ENCODE measurements at places on chromosomes 7 and 10.
A peak's percentile ranks its signal among the peaks of the same experiment; 100 is the strongest.

GRCh38 chr7:2883101-2883500 is 39.0 kb upstream of the GNA12 start:
- DNase-seq: no peak

- DNase-seq: no peak
Measured at GRCh38 chr10:63901881-63902280, 380.7 kb downstream of the REEP3 start.

- DNase-seq: no peak
Measured at GRCh38 chr10:120987359-120987758, 136.2 kb downstream of the WDR11 start.

- no peak for DNase-seq
Measured at GRCh38 chr10:100811752-100812750, 66.7 kb downstream of the PAX2 start.

DNA sequence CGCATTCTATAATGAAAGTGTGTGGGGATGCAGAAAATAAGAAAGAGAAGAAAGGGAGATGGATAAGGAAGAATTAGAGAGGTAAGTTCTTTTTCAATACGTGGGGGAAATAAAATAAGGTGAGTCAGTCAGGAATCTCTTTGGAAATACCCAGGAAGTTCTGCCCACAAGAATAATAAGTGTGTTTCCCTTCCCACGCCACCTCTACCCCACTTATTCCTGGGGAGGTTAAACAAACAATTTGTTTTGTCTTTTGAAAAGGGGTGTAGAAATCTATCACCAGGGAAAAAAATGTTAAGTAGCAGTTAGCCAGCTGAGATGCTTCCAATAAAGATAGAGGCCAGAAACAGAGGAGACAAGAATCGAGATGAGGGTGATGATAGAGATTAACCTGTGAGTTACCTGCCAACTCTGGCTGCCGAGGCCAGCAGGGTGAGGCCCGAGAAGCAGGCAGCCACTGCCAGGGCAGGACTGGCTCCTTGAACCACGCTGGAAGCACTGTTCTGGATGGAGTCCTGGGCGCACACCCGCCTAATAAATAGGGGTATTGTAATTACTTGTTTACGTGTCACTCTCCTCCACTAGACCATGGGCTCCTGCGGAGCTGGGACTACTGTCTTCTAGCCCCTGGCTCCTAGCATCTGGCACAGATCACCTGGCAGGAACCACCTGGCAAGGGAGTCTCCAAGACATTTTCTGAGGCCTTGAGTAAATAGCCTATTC is 191.3 kb downstream of the FGFR2 start:
- no peak for DNase-seq

- DNase-seq: no peak
Measured at GRCh38 chr10:31694929-31695837, 233.4 kb downstream of the ARHGAP12 start.

DNA sequence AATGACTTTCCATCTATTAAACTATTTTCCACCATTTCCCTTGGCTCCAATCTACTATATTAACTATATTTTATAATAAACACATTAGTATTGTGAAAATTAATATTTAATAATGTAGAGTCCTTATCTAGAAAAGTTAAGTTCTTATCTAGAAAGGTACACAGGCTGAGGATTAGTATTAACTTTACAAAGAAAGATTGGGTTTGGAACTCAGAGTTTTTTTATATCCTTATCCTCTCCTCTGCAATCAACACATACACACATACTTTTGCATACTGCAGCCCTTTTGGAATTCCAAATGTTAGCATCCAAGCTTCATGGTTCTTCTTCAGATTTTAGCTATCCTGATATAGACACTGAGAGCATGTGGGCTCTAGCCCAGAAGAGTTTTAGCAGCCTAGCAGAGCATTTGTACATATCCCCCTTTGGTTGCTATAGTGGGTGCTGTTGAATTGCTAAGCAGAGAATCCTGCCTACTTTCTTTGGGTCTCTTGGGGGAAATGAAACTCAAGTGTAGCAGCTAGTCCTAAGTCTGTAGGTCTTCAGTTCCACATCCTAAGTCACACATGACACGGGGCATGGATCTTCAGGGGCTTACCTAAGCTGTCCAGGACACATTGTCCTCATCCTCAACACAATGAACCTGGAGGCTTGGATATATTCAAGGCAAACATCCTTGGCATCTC is 874.6 kb downstream of the LRMDA start:
- DNase-seq: no peak

DNA sequence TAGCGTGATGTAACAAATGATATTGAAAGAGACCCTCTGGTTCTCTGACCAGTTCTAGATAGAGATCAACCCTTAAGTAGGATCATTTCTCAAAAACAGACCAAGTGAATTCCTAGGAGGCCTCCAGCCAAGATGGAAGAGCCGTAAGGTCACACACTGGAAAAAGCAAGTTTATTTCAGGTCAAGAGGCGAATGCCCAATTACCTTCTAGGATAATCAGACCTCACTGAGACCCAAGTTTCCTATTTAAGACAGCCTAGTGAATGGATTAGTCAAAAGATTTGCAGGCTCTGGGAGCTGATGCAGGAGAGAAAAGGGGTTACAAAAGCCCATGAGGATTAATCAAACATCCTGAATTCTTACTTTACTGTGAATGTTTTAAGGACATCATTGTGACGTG is 486.1 kb upstream of the NRP1 start:
- DNase-seq: no peak

- DNase-seq: no peak
Measured at GRCh38 chr10:121167534-121168243, 316.5 kb downstream of the WDR11 start.

GRCh38 chr10:74994854-74995253 is 116.6 kb upstream of the SAMD8 start:
- DNase-seq: no peak

DNA sequence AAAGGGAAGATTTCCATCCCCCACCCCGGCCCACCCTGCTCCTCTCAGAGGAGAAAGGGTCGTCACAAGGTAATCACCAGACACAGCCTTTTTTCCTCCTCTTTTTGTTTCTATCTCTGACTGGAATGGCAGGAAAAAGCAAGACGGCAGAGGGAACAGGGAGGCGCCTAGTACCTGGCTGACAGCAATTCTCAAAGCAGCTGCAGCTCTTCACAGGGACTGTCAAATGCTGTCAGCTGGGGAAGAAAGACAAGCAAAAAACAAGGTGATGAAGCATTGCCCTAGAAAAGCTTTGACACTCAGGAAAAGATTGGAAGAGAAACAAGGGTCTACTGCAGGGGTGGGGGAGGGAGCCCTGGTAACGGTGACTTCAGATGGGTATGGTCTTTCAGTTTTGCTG is 52.7 kb downstream of the GNA12 start:
- DNase-seq: no peak

- DNase-seq: no peak
Measured at GRCh38 chr7:75727881-75728593, 10.7 kb downstream of the HIP1 start.

DNA sequence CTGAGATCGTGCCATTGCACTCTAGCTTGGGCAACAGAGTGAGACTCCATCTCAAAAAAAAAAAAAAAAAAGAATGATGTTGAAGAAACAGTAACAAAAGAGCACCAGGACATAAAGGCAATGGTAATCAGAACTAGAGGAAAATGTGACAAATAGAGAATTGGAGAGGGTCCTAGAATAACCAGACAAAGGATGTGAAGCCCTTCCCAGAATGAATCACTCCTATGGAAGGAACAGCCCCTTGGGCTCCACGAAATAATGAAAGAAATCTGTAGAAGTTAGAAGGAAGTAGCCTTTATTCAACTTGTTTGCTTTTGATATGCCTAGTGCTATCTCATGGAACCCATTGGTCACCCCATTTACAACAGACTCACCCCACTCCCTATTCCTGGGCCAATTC is 169.2 kb downstream of the SUGCT start:
- DNase-seq: no peak

DNA sequence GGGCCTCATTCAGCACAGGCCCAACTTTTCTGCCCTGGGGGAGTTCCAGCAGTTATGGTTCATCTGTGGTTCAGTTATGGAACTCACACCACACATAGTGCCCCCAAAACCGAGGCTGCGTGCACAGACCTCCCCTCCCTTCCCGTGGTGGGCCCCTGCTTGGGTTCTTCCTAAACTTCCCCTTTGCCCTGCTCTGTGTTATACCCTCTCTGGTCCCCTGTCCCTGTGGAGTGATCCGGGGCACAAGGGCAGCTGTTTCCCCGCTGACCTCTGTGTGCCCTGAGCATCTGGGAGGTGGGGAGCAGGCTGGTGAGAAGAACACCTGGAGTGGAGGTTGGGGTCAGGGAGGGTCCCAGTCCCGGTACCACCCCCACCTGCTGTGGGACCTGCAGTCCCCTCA is 39.4 kb downstream of the HTRA1 start:
- no peak for DNase-seq

- DNase-seq: no peak
Measured at GRCh38 chr7:301291-302053, 11.5 kb downstream of the FOXL3 start.

GRCh38 chr7:137734221-137734620 is 112.6 kb downstream of the DGKI start:
- DNase-seq: no peak

GRCh38 chr10:32982911-32983909 is 25.2 kb upstream of the ITGB1 start:
- DNase-seq: peak; percentile 12

DNA sequence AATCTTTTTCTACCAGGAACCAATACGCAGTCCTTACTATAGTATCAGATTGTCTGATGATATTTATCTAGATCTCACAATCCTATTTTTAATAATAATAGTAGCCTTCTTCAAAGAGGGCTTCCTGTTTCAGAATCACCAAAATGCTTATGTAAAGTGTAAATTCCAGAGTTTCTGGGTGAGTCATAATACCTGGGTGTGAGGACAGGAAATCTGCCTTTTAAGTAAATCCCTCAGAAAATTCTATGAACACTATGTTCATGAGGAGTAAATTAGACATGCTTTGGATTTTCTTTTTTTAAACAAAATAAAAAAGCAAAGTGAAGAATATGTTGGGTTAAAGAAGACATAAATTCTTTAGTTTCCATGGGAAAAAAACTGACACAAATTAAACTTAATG is 20.5 kb downstream of the DKK1 start:
- DNase-seq: no peak

DNA sequence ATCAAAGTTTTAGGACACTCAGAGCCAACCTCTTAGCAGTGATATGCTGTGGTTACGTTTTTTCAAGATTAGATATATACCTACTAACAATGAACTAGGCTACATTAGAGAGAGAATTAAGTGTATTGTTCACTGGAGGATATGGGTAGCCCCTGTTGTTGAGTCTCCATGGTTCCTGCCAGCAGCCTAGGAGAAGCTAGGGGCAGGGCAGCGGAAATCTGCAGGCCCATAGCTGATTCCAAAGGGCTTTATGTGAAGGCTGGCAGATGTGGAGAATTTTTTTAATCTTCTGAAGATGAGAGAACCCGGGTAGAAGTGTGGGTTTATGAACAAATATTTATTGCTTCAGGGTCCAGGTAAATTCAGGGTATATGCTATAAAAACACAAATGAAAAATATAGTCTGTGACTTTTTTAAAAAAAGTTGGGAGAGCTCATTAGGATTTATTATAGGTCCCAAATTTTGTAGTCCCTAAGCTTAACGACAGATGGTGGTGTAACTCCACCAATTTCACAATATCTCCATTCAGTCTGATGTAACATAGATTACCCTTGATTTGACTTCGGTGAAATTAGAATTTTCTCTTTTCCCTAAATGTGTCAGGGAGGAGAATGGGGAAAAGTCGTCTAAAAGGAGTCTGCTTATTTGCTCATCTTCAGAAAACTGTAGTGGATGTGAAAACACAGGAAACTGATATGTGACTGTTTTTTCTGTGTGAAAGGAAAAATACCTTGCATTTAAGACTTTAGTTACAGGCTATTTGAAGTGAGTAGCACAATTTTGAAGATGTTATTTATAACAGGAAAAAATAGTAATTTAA is 163.0 kb upstream of the PPP1R3A start:
- DNase-seq: no peak

GRCh38 chr10:24858288-24859270 is 93.8 kb downstream of the PRTFDC1 start:
- DNase-seq: no peak

GRCh38 chr10:124674768-124675222 is 69.4 kb downstream of the FAM53B start:
- DNase-seq: no peak

DNA sequence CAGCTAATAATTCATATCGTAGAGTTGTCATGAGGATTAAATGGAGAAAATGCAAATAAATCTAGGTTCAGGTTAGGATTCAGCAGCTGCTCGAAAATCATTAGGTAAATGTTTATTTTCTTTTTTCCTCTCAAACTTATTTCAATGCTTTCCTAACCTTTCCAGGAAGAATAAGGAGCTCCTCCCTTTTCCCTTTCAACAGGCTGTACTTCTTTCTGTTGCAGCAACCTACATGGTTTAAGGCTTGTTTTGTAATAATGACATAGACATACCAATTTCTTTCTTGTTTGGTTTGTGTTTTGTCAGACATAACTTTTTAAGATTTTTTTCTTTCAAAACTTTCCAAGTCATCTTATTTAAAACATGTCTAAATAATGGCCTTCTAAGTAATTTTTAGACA is 18.2 kb downstream of the GPR141 start:
- DNase-seq: no peak

- DNase-seq: no peak
Measured at GRCh38 chr7:45863715-45864114, 9.2 kb downstream of the CCDC201 start.

GRCh38 chr7:46368871-46369270 is 447.8 kb upstream of the IGFBP3 start:
- no peak for DNase-seq

DNA sequence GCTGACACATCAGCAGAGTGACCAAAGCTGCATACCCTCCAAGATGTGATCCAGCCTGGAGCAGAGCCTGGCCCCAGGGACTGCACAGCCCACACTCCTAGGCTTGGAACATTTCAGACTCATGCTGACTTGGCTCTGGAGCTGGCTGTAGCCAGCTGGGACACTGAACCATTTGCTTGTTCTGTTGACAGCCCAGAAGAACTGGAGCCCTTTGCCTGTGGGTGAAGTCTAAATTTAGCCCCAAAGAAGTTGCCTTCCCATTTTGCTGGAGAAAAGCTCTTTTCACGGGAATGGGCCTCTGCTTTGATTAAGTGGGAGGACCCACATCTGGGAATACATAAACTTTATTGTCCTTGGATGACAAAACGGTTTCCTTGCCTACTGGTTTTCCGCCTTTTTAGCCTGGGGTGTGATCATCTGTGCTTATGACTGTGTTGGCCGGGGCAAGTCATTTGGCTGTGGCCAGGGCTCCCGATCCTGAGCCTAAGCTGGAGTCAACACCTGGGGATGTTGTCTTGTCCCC is 186.2 kb upstream of the BMPER start:
- no peak for DNase-seq

GRCh38 chr10:70267161-70267933 is 16.5 kb downstream of the NPFFR1 start:
- DNase-seq: no peak

GRCh38 chr10:103077491-103078308 is 115.4 kb downstream of the NT5C2 start:
- no peak for DNase-seq

DNA sequence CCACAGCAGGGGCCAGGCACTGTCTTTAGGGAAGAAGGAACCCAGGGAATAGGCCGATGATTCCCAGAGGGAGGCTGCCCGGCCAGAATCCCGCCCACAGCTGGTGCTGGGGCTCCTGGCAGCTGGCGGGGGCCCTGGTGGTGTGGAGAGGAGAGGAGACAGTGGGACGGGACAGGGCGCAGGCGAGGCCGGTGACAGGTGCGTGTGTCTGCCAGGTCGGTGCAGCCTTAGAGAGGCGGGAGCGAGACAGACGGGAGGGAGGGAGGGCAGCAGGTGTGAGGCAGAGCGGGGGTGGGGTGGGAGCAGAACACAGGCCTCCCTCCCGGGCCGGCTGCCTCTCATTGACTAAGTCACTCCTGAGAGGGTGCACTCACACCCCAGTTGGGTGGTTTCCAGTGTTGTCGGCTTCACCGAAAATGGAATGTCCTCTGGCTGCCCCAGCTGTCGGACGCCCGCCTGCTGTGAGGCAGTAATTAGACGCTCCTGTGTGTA is 55.2 kb downstream of the ELFN1 start:
- DNase-seq: no peak
